CD8-positive, alpha-beta memory T cell (primary cell): ENCODE measurements at places on chromosomes 3 and 15.

- no peak for DNase-seq
These were observed 493.1 kb downstream of the FHIT start for GRCh38 chr3:60758171-60758570.

DNA sequence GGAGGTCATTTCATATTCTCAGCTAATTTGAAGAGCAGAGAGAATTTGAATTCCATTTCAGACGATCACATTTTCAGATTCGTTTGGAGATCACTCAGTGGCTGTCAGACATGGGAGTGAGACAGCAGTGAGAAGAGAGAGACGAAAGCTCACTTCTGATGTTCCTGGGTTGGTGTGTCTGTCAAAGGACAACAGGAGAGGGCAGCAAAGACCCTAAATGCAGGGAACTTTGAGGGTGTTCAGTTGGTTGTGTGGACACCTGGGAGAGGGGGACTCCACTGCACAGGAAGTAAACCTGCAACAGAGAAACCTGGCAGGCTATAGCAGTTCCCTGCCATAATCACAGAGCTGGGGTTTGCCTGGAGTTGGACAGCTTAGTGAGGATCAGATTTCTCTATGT lies 675.1 kb downstream of the SQOR start:
- no peak for DNase-seq

GRCh38 chr15:68340726-68341671 lies 63.5 kb downstream of the FEM1B start:
- no peak for DNase-seq

DNA sequence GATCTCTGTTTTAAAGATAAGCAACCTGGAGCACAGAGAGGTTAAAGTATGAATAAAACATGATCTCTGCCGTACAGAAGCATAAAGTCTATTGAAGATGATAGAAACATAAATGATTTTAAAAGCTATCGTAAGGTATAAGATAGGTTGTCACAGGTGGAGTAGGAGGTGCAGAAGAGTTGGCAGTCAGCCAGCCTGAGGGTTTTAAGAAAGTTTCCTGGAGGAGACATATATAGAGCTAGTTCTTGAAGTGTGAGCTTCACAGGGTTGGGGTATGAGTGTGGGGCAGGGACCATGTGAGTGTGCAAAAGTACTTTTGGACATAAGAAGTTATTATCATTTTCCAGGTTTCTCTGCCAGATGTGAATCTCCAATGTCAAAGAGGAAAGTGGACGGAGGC lies 3.9 kb upstream of the FGF12 start:
- no peak for DNase-seq

- no peak for DNase-seq
These were observed 41.5 kb downstream of the CP start for GRCh38 chr3:149180057-149180573.

GRCh38 chr15:62765916-62766315 lies 276.6 kb upstream of the TPM1 start:
- DNase-seq: no peak

DNA sequence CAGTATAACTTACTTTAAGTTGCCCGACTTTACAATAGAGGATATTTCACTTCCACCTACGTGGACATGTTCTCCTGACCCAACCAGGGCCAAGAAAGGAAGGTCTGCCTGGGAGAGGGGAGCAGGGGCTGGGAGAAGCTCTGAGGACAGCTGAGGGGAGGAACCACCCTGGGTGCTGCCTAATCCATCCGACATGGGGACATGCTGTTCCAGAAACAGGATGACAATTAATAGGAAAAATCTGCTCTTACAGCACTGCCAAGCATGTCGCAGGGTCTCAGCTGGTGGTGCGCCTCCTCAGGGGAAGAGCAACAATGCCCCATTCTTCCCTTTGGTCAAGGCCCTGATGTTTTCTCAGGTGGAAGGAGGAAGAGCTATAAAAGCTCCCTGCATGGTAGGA lies 132.3 kb downstream of the NTRK3 start:
- DNase-seq: no peak

DNA sequence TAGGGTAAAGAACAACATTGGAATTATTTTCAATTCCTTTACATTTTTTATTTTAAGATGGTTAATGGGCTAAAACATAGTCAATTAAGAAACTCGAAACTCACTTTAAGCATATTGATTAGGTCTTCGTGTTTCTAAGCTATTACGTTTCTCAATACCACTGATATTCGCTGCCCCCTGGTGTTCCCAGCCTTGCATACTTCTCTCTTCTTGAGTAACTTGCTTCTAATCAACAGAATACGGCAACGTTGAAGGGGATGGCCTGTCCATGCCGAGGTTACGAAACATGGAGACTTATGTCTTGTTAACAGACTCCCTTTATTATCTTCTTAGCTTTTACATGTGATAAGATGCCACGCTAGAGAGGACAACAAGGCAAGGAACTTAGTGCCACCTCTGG lies 43.6 kb downstream of the ROBO1 start:
- no peak for DNase-seq

GRCh38 chr3:135513106-135514059 lies 452.1 kb upstream of the PPP2R3A start:
- DNase-seq: no peak

DNA sequence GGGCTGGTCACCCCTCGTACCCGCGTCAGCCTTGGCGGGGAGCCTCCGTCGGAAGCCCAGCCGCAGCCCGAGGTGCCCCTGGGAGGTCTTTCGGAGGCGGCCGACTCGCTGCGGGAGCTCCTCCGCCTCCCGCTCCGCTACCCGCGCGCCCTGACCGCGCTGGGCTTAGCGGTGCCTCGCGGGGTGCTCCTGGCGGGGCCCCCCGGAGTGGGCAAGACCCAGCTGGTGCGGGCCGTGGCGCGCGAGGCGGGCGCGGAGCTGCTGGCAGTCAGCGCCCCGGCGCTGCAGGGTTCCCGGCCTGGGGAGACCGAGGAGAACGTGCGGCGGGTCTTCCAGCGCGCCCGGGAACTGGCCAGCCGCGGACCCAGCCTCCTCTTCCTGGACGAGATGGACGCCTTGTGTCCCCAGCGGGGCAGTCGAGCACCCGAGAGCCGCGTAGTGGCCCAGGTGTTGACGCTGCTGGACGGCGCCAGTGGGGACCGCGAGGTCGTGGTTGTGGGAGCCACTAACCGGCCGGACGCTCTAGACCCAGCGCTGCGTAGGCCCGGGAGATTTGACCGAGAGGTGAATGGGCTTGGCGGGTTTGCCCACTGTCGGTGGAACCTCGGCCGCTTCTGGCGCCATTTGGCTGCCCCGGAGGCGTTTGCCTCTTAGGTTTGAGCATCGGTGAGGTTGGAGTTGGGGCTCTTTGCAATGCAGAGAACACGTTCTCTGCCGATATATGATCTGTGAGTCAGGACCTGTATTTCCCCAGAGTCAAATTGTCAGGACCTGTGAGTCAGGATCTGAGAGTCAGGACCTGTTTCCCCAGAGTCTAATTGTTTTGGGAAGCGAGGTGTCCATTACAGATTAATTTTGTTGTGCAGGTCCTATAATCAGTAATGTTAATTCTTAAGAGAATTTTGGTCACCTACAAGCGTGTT lies 24.9 kb upstream of the GATM start:
- no peak for DNase-seq
